Daoy (cell line): ENCODE measurements at places on chromosomes 13 and 19. TPM values are rescaled to one million over a fixed set of nuclear protein-coding genes. Genes with fewer than 3 reads are reported as not detected.

- DNase-seq: peak; percentile 81
Measured at GRCh38 chr19:47790398-47790814, 11.9 kb downstream of the SELENOW start.

DNA sequence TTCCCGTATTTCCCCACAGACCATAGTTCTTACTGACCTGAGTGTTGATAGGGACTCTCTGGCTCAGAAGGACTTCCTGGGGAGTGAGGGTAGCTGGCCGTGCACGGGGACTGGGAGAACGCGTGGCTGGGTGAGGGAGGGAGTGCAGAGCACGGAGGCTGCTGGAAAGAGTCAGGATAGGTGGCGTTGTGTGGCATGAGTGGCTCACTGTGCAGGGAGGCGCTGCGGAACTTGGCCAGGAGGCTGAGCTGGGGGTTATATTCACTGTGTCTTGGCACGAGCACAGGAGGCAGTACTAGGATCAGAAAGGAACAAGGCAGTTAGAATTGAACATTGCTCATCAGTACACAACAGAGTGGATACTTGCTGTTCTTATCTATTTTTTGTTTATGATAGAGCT lies 47.4 kb downstream of the SMAD9 start:
- no peak for DNase-seq

DNA sequence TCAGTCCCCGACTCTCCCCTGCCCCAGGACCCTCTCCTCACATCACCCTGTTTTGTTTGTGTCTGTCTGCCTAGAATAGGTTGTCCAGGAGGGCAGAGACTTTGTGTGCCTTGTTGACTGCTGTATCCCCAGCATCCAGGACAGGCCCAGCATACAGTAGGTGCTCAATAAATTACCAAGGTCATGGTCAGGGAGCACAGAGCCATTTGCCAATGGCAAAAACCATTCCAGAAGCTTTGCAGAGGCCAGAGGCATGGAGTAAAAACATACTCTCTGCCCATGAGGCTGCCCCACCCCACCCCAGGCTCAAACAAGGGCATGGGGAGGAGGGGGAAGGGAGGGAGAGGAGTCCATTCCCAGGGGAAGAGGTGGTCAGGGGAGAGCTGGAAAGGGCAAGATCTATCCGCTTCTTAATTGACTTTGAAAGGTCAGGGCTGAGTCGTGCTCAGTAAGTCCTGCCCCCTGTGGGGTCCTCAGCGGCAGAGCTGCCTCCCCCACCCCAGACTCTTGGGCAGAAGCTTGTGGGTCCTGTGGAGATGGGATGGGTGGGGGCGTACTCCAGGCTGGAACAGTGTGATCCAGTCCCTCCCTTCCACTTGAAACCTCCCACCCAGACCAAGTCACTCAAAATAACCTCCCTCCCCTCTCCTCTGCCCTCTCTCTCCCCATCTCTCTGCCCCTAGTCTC lies 4.4 kb downstream of the GPR4 start:
- DNase-seq: no peak

DNA sequence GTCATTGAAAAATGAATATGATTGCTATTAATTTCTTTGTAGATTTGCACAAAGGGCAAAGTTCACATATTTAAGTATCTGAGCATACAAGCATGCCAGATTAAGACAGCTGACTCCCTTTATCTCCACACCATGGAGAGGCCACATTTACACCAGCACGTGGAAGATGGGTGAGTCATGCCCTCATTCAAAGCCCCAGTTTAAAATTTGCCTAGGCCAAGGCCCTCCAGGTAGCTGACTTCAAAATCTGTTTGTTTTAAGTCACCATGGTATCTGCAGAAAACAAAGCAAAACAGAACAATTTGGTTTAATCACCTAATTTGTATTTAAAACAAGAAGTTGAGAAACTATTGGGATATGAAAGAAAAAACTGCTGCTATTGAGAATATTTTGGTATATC lies 109.2 kb downstream of the ESD start:
- DNase-seq: peak; percentile 41

DNA sequence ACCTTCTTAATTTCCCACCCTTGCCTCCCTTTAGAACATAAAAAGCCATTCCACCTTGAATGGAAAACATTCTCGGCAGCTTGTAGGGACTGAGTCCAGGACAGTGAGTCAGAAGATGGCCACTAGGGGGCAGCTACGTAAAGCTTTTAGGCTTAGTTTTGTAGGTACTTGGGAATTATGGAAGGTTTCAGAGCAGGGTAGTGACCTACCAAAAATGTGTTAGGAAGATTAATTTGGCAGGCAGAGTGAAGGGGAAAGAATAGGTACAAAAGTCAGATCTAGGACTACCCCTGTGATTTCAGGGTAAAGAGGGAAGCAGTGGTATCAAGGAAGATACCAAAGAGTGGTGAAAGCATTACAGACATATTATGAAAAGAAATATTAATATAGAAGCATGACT lies 198.4 kb downstream of the NDFIP2 start:
- peak; percentile 50 for DNase-seq

DNA sequence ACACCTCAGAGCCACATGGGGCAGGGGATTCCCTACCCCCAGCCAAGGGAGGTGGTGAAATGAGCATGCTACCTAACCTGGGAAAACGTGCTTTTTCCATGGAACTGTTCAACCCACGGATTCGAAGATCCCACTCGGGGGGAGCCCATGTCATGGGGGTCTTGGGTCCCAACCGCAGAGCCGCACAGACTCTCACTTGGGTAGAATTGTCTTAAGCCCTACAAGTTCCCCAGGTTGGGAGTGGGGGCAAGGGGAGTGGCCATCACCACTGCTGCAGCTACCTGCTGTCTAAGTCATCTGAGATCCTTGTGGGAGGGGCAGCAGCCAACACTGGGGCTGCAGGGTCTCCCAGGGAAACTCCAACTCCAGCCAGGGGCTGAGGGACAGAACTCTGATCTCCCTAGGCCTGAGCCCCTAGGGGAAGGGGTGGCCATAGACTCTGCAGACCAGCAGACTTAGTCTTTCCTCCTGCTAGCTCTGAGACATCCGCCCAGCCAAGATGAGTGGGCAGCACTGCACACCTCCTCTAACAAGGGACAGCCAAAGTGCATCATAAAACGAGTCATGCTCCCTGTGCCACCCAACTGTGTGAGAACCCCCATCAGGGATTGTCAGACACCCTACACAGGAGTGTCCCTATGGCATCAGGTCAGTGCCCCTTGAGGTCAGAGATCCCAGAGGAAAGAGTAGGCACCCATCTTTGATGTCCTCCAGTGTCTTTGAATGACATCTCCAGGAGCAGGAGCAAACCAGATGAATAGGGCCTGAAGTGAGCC lies 610.4 kb upstream of the SLITRK6 start:
- DNase-seq: no peak

DNA sequence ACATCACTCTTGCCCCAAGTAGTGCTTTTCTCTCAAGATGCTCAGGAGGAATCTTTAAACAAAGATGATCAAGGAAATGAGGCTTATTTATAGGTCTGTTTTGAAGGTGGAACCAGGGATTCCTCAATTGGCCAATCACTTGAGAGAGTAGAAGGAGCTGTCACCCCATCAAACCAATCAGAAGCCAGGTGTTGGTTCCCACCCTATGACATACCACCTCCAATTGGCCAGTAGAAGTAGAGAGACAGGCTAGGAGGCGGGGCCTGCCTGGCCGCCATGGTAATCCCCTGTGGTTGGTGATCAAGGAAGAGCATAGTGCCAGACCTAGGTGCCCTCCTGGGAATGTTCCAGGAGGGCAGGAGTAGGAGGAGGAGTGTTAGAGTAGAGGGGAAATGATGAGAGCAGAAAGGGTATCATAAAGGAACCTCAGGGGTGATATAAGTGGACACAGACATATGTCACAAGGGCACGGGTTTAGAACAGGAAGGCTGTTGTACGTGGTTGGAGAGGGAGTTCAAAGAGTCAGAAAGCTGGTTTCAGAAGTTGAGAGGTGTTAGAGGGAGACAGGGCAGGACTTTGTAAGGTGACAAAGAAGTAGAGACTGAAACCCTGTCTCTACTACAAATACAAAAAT lies 10.5 kb downstream of the PMIS2 start:
- peak; percentile 43 for DNase-seq

DNA sequence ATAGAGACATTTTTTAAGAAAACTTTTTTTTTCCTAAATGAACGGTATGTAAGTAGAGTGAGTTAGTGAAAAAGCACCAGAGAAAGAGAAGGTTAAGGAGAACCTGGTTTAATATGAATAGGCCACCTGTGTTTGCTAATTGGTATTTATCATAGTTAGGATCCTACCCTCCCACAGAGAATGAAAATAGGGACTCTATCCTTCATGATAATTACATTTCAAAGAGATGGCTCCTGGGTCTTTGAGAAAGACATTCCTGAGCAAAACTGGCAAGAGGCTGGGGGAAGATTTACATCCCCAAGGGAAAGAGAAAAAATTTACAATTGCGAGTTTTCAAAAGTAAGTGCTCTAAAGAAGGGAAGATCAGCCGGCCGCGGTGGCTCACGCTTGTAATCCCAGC lies 1284.5 kb downstream of the SLITRK1 start:
- DNase-seq: no peak

DNA sequence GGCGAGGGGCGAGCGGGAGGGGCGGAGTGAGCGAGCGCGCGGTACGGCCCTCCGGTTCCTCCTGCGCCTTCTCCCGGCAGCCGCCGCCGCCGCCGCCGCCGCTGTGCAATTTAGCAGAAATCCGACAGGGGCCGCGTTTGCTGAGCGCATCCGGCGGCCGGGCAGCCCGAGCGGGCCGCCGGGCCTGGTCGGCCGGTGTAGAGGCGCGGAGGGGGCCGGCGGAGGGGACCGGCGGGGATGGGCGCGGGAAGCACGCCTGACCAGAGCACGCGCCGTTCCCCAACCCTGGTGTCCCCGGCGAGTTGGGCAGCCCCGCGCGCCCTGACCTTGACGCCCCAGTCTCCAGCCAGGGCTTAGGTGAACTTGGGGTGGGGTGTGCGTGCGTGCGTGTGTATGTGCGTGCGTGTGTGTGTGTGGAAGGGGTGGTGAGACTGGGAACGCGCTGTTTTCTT lies 144.5 kb upstream of the ZNF536 start:
- peak; percentile 90 for DNase-seq

GRCh38 chr13:74288361-74288911 lies 154.2 kb upstream of the KLF12 start:
- no peak for DNase-seq

- DNase-seq: no peak
Measured at GRCh38 chr13:42906257-42906656, 85.8 kb downstream of the EPSTI1 start.

DNA sequence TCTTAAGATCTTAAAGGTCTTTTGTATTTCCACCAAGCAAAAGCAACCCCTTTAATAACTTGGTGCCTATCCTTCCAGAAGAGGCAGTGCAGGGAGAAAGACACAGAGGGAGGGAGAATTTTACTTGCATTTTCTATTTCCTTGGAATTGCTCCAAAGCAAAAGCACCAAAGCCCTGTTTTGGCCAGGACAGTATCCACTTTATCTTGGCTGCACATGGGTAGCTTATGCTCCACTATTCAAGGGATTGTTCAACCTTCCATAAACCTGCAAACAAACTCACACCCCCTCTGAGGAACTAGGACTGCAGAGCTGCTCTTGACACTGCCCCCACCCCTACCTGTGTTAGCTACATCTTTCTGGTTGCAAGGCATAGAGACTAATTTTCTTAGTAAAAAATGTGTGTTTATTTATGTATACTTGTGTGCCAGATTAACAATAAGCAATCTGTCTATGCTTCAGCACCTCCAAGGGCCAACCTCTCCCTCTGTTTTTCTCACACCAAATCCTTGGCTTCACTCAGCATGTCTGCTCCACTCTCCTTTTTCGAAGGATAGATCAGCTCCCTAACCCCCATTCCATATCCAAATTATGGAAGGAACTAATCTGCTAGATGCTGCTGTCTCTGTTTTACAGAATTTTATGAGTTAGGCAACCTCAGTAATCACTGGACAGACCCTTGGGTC lies 68.1 kb upstream of the KLF12 start:
- no peak for DNase-seq

- no peak for DNase-seq
Measured at GRCh38 chr13:77692746-77693448, 4.6 kb upstream of the SLAIN1 start.

DNA sequence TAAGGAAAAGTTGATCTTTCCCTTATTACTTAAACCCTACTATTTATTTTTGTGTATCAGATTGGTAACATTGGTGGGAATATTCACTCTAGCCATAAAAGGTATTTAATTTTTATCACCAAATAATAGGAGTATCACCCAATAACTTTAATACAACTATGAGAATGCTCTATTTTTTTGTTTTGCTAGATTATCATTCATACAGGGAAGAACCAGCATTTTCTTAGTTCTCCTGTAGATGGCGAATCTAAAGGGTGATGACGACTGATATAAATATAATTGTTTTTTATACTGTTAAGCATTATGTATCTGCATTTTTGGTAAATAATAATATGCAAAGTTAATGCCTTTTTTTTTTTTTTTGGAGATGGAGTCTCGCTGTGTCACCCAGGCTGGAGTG lies 7.9 kb upstream of the FRY start:
- no peak for DNase-seq

DNA sequence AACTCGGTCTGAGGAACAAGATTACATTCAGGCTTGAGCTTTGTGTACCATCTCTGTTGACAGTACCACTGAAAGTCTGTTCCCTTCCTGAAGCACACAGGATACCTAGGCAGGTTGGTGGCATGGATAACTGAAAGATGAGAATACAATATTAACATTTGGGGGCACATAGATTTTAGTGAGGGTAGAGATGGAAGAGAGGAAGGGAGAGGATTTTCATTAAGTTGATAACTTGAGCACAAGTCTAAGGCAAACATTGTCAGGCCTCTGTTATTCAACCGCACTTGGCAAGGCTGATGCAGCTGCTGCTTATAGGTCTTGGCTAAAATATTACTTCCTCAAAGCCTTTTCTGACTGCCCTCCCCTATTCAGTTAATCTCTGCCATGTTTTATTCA lies 10.9 kb downstream of the MIR17HG start:
- DNase-seq: no peak

DNA sequence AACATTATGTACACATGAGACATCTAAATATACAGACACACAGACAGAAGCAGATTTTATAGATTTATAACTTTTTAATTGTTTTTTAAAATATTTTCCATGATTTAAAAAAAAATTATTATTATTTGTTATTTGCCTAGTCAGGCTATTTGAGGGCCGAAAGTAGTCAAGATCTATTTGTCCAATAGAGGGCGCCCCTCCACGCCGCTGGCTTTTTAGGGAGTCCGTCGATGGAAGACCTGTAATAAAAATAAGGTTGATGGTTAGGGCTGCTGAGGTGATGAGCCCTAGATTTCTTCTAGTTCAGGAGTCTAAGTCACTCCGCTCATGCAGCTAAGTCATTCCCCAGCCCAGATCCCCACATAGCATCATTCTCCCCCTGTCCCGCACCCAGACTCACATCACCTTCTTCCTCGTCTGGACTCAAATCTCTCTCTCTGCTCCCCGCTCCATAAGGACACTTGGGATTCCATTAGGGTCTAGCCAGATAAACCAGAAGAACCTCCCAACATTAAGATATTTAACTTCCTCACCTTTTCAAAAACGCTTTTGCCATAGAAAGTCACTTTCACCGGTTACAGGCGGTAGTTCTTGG lies 33.9 kb upstream of the CEACAM21 start:
- DNase-seq: peak; percentile 57

- DNase-seq: no peak
Measured at GRCh38 chr13:50809133-50810090, 34.1 kb downstream of the DLEU7 start.

- DNase-seq: no peak
Measured at GRCh38 chr19:43489979-43490599, 14.5 kb downstream of the PHLDB3 start.

- peak; percentile 73 for DNase-seq
Measured at GRCh38 chr13:25753976-25754375, 297.8 kb downstream of the SHISA2 start.

Gene ASPDH
- total RNA-seq: not detected in 2 replicates

Gene VMAC
- 0.89 and 1.7 TPM in 2 replicates for total RNA-seq

Gene IGFL1
- not detected in 2 replicates for total RNA-seq

Gene MTUS2
- total RNA-seq: under 0.01 and 0.21 TPM in 2 replicates

Gene PINLYP
- total RNA-seq: 0.11 and 0.12 TPM in 2 replicates

Gene ZNF587B
- 14.9 and 16.9 TPM in 2 replicates for total RNA-seq
